Chondrocyte (in vitro differentiated cells): ENCODE measurements at places on chromosomes 16 and 17.

DNA sequence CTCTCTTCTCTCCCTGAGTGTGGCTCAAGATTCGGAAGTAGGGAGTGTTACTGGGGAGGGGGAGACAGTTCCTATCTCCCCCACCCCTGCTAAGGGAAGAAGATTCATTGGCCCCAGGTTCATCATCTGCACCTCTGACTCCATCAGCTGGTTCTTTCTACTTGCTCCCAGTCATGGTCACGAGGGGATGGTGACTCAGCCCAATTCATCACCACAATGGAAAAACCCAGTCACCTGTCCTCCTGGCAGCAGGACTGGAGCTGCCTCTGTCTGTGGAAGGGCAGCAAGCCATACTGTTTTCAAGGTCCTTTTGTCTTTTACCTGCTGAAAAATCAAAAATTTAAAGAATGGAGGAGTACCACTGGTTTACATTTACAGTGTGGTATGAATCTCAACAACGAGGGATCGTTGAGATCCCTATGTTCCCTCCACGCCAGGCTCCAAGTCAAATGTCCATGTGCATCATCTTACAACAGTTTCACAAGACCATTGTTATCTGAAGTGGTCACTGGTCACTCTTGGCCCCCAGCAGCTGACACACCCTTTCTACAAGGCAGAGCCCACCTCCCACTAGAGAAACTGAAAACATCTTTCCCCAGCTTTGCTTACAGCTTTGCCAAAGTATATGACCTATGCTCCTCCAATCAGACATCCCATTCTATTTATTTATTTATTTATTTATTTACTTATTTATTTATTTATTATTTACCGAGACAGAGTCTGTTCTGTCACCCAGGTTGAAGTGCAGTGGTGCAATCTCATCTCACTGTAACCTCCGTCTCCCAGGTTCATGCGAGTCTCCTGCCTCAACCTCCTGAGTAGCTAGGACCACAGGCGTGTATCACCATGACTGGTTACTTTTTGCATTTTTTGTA is 40.4 kb upstream of the NDRG4 start:
- peaks cover 1% of the 10 kb centered on the region for H3K4me1 ChIP-seq
- H3K36me3 ChIP-seq, result no peaks in the 10 kb centered on the region
- no peak for DNase-seq
- H3K4me3 ChIP-seq, result no peak overlapping the region

DNA sequence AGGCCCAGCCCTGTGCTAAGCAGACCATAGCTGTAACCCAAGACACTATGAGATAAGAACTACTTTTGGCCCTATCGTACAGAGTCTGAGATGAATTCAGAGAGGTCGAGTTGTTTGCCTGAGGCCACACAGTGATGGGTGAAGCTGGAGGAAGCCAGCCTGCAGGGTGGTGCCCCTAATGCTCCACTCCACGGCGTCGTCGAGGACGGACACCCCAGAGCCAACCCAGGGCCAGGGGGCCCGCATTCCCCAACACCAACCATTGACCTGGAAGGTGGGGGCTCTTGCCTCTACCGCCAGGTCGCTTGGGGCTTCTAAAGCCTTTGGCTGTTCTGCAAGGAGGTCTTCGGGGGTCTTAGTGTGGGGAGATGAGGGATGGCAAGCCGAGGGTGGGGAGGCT is 84.1 kb downstream of the IRF8 start:
- H3K27ac ChIP-seq, result no peak overlapping the region
- H3K36me3 ChIP-seq, result no peaks in the 10 kb centered on the region
- peaks cover 72% of the 10 kb centered on the region for H3K27me3 ChIP-seq
- no peaks in the 10 kb centered on the region for H3K4me1 ChIP-seq
- no peak for DNase-seq

- peaks cover 3% of the 10 kb centered on the region for H3K36me3 ChIP-seq
- H3K4me1 ChIP-seq, result peaks cover 3% of the 10 kb centered on the region
- H3K4me3 ChIP-seq, result no peak overlapping the region
Observed at GRCh38 chr16:12002447-12003006, 26.0 kb downstream of the SNX29 start.

DNA sequence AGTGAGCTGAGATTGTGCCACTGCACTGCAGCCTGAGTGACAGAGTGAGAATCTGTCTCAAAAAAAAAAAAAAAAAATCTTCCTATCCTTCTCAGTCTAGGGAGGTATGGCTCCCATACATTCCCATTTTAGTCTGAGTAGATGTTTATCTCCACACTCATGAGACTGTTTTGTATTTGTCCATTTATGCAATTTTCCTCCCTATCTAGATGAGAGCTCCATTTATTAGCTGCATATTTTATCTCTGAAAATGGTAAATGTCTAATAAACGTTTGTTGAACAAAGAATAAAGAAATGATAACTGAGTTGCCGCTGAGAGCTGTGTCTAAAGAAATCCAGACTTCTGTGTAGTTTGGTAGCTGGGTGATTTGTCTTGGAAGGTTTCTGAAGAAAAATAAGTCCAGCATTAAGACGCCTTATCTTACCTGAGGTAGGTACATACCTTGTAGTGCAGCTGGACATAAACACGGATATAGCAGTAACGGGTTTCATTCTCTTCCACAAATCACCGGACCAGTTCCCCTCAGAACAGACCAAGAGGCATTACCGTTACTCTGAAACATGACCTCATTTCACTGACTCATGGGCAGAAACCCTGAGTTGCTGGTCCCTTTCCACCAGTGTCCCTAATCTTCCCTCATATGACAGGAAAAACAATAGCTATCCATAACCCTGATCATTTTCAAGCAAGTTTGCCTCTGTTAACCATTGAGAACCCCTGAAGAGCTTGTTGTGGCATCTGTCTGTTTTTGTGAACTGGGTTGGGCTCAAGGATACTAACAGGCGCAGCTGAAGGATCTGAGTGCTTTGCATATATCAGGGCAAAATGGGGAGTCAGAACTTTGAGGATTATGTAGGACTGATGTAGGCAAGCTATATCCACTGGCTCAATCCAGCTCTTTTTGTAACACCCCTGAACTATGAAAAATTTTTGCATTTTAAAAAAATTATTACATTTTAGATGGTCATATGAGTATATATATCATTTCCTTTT is 177.4 kb upstream of the XYLT1 start:
- H3K4me3 ChIP-seq, result no peak overlapping the region
- no peaks in the 10 kb centered on the region for H3K27me3 ChIP-seq
- peaks cover 2% of the 10 kb centered on the region for H3K36me3 ChIP-seq
- no peaks in the 10 kb centered on the region for H3K4me1 ChIP-seq
- no peak for DNase-seq
